NCI-H2081 treated with DMSO at 0.1 percent for 48 hours (cell line): ENCODE measurements at places on chromosomes 2 and 18.

GRCh38 chr2:127857265-127857808, 618 bp downstream of the POLR2D start:
- DNase-seq, result no peak

DNA sequence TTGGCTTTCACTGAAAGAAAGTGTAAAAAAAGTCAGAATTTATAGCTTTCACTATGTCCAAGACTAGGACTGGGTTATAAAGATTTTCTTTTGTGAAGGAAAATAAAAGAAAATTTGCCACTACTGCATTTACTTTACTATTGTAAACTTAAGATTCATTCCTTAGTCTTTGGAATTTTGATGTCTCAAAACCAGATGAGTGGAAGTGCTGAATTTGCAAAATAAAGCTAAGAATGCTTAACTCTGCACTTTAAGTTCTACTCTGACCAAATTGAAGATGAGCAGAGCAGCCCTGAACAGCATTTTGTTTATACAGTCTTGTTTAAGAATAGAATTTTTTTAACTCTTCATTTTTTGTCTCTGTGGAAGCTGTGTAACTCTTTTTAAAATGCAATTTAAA, 102.4 kb downstream of the ICA1L start:
- DNase-seq, result no peak

DNA sequence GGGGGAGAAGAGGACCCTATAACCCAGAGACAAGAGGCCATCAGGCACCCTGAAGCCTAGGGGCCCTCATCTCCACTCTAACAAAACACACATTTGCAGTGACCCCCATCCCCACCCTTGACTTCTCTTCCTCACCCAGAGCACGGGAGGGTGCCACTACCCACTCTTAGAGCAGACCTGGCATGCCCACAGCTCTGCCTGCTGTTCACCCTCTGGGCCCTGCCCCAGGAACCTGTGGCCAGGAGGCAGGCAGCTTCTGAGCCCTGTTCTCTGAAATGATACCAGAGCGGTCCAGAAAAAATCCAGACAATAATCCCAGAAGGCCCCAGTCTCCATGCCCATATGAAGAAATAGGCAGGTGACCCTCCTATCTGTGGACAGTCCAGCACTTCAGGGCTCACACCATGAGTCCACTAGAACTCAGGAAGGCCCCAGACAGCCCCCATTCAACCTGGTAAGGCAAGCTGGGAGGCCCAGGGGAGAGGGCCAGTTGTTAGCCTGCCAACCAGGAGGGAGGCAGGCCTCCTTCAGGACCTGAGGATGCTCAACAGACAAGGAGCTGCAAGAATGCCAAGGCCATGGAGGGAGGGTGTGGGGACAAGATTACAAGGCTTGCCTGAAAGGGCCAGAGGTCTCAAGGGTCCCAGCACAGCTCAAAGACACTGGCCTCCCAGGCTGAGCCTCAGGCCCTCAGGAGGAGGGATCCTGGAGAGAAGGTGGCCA, 75.0 kb downstream of the TNS1 start:
- DNase-seq, result no peak

- DNase-seq, result no peak
Observed at GRCh38 chr18:56662502-56662901, 11.3 kb downstream of the WDR7 start.

- DNase-seq, result no peak
Observed at GRCh38 chr2:169080250-169081069, 11.1 kb downstream of the DHRS9 start.

DNA sequence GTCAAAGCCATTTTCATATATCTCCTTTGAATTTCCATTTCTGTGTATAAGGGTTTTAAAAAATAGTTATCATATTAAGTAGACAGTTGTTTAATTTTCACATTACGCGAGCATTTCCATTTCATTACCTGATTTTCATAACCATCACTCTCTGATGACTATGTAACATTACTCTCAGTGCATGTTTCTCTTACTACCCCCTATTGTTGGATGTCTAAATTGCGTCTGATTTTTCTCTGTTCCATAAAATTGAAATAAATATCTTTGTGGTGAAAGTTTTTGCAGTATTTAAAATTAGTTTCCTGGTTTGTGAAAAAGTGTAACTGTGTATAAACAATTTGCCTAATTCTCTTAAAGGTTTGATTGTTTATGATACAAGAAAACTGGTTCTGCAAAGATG, 123.8 kb downstream of the MYO1B start:
- DNase-seq, result no peak

- no peak for DNase-seq
Observed at GRCh38 chr2:73033142-73033765, 38.3 kb downstream of the SFXN5 start.

- DNase-seq, result no peak
Observed at GRCh38 chr2:240594511-240595380, 8.2 kb downstream of the CAPN10 start.

DNA sequence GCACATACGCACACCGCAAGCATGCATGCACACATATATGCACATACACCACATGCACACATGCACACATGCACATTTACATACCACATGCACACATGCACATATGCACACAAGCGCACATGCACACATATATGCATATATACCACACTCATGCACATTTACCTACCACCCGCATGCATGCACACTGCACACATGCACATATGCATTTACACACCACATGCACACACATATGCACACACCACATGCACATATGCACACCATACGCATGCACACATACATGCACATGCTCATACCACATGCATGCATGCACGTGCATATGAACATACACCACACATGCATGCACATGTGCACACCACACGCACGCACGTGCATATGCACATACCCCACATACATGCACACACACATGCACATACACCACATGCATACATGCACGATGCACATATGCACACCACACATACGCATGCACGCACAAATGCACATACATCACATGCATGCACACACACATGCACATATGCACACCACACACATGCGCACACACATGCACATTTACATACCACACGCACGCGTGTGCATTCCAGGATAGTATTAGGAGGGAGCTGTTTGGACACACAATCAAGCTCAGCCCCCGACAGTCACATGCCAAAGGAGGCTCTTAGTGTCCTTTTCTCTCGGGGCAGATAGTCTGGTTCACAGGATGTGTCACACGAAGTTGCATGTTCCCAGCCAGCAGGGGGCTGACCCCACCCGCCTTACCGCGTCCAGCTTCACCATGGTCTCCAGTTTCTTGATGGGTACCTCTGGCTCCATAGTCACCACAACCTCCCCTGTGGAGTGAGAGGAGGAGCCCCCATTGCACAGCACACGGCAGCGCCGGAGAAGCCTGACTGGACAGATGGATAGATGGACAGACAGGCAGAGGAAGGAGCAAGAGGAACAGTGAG, 5.9 kb downstream of the OTOF start:
- no peak for DNase-seq

GRCh38 chr18:61869636-61870035, 23.2 kb downstream of the RNF152 start:
- DNase-seq, result no peak

DNA sequence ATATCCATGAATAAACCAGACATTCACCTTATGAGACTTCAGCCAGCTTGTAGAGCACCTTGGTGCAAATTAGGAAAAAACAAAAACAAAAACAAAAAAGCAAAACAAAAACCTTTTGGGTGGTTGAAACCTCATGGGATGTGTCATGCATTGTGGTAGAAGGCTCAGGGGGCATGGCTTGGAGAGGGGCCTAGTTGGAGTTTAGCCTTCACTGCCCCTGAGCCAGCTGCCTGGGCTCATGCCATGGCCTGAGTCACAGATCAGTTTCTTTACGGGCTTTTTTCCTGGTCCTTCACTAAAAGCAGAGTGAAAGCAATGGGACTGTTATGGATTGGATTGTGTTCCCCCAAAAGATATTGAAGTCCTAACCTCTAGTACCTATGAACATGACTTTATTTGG, 22.0 kb upstream of the DAPL1 start:
- no peak for DNase-seq

DNA sequence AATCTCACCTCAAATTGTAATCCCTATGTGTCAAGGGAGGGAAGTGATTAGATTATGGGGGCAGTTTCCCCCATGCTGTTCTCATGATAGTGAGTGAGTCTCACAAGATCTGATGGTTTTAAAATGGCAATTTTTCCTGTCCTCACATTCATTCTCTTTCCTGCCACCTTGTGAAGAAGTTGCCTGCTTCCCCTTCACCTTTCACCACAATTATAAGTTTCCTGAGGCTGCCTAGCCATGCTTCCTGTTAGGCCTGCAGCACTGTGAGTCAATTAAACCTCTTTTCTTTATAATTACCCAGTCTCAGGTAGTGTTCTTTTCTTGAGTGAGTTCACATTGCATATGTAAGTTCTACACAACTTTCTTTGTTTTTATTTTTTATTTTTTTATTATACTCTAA, 271.5 kb downstream of the EXOC6B start:
- DNase-seq, result no peak

- DNase-seq, result no peak
Observed at GRCh38 chr2:211259831-211260476, 703.6 kb downstream of the CPS1 start.

- no peak for DNase-seq
Observed at GRCh38 chr2:12538138-12538694, 178.5 kb upstream of the TRIB2 start.

DNA sequence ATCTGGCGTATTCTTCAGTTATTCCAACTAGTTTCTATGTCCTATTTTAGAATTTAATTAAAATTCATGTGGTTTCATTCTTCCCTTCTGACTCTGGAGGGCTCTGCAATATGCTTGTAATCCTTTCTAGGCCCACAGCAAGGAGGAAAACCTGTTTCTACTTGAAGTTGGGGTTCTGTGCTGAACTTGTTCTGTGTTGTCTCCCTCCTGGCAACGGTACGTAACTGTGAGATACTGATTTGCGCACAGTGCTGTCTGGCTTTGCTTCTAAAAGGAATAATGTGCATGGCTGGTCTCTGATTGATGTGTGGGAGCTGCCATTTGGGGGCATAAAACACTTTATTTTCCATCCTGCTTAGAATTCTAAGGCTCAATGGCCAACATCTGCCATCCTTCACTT, 81.7 kb downstream of the NABP1 start:
- no peak for DNase-seq
